ENCODE measurements at places on chromosomes 4 and X.

GRCh38 chrX:46716796-46717195 is 42.1 kb downstream of the SLC9A7 start:
- DNase-seq, result no peak

GRCh38 chr4:146170149-146170548 is 5.4 kb upstream of the LSM6 start:
- no peak for DNase-seq

GRCh38 chr4:169573889-169574288 is 38.5 kb downstream of the NEK1 start:
- no peak for DNase-seq

DNA sequence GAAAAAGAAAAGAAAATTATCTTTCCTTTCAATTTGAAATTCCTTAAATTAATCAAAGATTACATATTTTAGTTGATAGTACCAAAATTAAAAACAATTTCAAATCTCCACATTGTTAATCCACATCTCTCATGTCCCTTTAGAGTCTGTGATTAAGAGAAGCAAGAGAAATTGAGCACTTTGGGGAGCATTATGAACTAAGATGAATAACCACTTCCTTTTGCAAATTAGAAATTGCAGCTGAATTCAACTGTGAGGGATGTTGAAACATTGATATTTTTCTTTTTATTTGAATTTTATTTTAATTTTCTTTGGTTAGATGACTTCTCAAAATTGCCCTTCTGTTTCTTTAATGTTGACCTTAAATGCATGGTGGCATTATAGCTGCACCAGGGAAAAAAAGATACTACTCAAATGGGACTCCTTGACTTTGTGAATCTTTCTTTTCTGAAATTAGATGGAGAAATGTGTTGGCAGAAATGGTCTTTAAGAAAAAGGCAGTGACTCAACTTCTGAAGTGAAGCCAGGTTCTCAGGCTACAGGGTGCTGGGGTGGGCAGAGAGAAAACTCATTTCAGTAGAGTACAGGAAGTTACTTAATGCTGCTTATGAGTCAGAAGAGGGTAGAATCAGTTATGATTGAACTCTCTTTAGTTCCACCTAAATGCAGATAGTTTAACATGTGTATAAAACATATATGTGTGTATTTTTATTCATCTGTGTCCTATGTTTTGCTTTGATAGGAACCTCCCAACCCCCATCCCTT is 92.0 kb upstream of the TNIP3 start:
- DNase-seq, result peak; percentile 93

DNA sequence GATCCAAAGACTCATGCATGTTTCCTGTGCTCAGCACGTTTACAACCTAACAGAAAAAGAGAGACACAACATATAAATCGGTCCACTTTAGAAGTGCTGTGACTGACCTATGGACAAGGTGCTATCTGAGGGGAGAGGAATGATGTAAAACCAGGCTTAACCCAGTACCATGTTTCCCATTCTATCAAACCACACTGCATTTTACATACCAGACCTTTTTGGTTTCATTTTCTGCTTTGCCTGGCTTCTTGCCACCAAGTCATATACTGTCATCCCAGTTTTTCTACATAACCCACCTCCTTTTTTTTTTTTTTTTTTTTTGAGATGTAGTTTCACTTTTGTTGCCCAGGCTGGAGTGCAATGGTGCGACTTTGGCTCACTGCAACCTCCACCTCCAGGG is 82.2 kb downstream of the KLF8 start:
- no peak for DNase-seq

GRCh38 chrX:15151267-15152186 is 118.4 kb downstream of the ASB9 start:
- DNase-seq, result no peak

- no peak for DNase-seq
Measured at GRCh38 chr4:143358419-143358818, 21.7 kb downstream of the GAB1 start.

DNA sequence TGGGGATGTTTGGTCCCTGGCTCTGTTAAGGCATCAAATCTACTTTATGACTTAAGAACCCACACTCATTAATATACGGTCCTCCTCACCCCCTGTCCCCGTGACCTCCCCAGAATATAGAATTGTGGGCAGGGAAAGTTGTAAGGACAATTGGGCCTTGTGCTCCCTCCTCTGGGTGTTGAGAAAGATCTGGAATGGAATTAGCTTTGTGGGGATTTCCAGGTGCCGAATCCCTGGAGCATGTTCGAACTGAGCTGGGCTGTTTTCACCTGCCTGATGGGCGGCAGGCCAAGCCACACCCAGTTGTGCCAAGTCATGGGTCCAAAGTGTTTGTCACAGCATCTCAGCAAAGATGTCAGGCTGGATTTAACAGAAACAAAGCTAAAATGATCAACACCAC is 349.3 kb upstream of the KLF3 start:
- no peak for DNase-seq

DNA sequence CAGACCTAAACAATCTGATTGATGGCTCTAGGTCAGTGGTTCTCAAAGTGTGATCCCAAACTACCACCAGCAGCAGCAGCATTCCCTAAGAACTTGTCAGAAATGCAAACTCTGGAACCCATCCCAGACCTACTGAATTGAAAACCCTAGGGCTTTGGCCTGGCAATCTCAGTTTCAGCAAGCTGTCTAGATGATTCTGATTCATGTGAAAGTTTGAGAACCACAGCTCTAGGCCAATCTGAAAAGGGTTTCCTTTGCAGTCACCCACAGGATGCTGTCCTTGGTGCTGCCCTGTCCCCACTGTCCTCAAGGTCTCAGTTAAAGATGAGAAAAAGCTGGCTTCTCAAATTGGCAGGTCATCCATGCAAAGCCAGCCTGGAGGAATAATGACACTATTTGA is 34.8 kb downstream of the SMPX start:
- DNase-seq, result peak; percentile 51

DNA sequence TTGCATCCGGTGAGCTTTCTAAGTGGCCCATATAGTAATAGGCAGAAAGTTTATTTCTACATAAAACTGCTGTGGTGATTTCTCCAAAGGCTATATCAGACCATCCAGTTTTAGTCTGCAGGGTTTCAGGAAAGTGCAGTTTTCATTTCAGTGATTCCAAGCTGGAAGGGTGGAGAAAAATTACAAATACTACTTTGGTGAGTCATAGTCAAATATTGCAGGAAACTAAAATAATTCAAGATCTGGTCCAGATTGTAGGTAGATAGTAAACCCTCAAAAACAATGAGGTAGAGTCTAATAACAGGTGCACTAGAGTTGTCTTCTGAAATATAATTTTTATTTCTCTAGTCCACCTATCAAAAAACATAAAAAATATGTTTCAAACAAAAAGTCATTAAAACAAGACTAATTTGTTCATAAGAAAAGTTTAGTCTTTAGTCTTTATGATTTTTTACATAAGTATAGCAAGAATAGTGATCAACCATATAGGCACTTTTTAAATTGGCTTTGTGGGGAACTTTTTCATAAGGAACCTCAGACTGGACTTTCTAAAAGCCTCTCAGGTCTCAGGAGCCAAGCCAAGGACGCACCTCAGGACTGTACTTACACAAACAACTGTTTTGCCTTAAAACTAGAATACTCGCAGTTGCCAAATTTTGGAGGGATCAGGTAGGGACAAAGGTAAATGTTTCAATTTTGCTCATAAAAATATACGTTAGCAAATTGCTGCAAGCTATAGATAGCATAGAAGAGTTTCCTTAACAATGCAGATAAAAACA is 101.8 kb upstream of the TLR3 start:
- DNase-seq, result no peak

- DNase-seq, result no peak
Measured at GRCh38 chr4:73586666-73587065, 33.6 kb downstream of the RASSF6 start.

DNA sequence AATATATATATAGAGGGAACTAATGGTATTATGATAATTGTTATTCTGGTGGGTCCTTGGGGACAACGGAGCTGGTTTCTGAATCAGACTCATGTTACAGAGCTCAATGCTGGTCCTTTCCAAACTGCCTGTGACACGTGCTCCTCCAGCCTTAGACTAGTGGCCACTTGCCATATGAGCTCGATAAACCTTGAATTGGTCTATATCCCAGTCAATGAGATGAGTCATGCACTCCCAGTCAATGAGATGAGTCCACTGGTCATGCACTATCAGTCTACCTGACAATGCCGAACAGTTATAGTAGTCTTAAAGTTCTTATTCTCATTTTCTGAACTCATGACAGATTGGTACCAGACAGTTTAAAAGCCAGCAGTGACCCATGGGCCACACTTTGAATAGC is 325.2 kb downstream of the LDB2 start:
- peak; percentile 54 for DNase-seq

DNA sequence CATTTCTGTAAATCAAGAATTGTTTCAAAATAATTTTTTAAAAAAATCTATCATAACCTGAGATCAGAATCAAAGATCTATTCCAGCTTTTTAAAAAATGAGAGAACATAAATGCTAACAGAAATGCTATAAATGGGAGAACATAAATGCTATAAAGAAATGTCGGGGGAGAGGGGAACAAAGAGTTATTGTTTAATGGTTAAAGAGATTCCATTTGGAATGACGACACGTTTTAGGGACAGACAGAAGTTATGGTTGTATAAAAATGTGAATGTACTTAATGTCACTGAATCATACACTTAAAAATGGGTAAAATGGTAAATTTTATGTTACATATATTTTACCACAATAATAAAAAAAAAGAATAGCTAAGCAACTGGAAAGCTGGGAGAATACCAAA is 127.1 kb downstream of the ATRX start:
- no peak for DNase-seq

DNA sequence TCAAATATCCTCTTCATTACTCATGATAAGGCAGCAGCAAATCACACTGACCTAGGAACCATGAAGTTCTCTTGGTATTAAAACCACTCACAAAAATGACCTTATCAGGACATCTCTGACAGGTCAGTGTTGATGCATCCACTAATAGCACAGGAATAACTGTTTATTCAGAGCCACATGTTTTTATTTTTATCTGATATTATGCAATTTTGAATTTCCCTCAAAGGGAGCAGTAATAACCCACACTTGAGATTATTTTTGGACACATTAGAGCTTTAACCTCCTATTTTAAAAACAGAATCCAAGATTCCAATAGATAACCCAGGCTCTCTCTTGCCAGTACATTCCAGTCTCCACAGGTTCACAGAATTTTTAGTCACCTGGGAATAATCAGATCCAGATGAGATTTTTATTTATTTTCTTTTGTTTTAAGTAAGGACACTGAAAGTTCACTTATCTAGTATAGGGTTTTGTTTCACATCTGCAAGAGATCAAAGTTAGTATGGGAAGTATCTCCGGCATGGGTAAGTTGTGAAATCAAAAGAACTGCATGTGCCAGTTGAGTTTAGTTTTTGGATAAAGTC is 36.3 kb upstream of the MYOZ2 start:
- DNase-seq, result peak; percentile 49

GRCh38 chr4:153799694-153800074 is 10.8 kb upstream of the SFRP2 start:
- DNase-seq, result no peak

DNA sequence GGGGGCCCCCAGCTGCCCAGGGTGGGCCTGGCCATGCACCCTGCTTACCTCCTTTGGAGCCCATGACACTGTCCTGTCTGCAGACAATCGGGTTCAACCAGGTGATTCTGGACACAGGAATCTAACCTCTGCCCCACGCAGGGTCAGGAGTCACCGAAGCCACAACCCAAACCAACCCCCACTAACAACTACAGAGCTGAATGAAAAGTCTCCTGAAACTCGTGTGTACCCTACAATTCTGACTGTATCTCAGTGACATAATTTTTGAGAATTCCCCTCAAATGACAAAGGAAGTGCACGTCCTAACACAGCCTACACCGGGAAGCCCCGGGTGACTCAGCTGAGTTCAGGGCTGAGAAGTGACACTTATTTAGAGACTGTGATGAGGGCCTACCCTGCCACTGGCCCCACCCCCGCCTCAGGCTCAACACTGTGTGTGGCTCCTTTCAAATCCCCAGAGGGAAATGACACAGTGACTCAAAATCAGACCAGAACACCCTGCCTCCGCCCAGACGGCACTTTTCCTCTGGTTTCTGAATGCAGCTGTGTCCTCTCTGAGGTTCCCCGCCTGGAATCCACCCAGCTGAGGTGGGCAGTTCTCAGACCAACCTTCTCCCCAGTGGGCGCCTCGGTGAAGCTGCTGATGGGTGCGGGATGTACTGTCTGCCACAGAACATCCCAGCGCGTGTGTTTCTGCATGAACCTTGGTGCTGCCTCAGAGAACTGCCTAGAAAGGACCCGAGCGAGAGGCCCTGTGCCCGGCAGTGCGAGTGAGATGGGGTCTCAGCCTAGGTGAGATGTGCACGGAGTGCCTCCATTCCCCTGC is 9.9 kb downstream of the TNIP2 start:
- DNase-seq, result peak; percentile 72

GRCh38 chr4:153428941-153429475 is 37.2 kb upstream of the TMEM131L start:
- DNase-seq, result peak; percentile 22

DNA sequence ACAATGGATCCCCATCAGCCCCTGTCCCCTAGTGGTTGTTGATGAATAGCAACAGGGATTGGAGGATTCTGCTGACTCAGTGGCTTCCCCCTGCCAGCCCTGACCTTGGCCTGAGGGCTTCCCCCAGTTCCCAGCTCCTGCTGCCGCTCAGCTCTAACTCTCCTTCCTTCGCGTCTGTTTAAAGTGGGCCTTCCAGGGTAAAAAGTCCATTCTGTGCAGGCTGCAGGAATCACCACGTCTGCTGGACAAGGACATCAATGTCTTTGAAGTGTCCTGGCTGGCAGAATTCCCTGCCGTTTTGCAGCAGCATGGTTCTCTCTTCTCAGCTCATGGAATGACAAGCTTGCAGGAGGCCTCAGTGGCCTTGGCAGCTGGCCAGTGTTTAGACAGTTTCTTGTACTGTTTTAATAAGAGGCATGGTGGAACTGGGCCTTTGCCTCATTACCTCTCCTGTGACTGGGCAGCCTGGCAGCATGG is 152.5 kb upstream of the STX18 start:
- DNase-seq, result peak; percentile 51

- peak; percentile 85 for DNase-seq
Measured at GRCh38 chr4:53185869-53186585, 179.8 kb downstream of the SCFD2 start.

DNA sequence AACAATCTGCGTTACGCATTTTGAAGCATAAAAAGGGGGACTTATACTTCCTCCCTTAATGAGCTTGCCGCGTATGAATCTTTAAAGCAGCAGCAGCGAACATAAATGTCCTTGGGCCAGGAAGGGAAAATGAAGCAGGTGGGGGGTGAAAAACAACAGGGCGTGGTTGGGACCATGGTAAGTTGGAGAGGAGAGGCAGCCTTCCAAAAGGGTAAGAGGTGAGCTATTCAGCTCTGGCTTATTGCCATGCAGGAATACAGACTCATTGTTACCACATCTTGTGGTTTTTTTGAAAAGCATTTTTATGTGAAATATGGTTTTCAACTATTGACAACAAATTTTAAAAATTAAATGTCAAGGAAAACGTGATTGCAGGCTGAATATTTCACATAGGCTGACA is 710.7 kb upstream of the FAM241A start:
- peak; percentile 45 for DNase-seq

- DNase-seq, result no peak
Measured at GRCh38 chr4:1984406-1985191, 24.2 kb downstream of the NELFA start.

- peak; percentile 58 for DNase-seq
Measured at GRCh38 chr4:114040319-114041116, 61.1 kb upstream of the ARSJ start.

GRCh38 chr4:118936406-118936805 is 47.8 kb downstream of the SYNPO2 start:
- no peak for DNase-seq

GRCh38 chr4:114423582-114423981 is 175.0 kb upstream of the UGT8 start:
- no peak for DNase-seq

Measured in fibroblast of skin of right biceps (primary cell).